ENCODE measurements at places on chromosomes 12 and 14.

DNA sequence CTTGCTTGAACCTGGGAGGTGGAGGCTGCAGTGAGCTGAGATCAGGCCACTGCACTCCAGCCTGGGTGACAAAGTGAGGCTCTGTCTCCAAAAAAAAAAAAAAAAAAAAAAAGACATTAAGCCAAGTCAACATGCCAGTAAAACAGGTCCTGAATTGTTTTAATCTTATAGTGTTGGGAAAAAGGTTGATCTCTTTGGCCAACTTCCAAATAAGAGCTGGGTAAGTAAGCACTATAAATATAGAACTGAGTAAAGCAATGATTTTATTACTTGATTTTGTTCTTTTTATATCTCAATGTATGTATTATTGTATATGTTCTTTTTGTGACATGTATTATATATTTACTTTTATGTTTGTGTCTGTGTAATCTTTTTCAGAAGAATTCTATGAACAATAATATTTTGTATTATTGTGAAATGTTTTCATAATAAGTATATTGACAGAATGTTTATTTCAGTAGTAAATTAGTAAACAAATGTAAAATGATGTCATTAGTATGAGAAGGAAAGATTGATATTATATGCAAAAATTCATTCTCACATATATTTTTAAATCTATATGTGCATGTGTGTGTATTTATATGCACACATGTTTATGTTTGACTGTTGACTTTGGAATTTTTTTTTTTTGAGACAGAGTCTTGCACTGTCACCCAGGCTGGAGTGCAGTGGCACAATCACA lies 9.6 kb upstream of the AKAP6 start:
- DNase-seq: no peak

- no peak for DNase-seq
Observed at GRCh38 chr12:97556302-97556779, 93.7 kb downstream of the RMST start.

DNA sequence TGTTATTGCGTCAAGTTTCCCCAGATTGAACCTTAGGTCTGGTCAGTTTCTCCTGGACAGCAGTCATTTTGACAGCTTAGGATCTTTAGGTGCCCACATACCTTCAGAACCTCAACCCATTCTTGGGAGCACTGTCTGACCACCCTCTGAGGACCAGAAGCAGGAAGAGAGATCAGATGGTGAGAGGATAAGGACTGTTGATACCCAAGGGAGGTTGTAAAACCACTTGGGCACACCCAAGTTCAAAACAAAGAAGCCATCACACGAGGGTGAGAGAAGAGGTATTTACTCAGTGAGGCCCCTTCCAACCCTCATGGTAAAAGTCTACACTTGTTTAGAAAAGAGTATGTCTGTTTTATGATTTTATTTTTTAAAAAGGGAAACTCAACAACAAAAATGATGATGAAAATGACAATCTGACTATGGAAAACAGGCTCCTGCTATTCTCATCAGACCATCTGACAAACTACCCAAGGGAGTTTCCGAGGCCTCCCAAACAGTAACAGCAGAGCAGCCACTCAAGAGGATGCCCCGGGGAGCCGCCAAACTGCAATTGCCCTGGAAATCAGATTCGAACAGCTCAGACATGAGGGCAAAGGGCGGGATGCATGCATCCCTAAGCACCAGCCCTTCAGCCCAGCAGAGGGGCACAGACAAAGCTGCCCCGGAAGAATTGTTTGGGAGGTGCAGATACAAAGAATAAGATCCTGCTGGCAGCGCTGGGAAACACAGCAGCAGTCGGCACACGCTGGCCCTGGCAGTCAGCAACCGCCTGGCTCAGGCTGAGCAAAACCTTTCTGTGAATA lies 162.6 kb upstream of the PLEKHG7 start:
- DNase-seq: peak; percentile 44

- DNase-seq: no peak
Observed at GRCh38 chr14:68248481-68249255, 429.1 kb downstream of the RAD51B start.

GRCh38 chr14:61644834-61645233 lies 50.5 kb upstream of the HIF1A start:
- DNase-seq: no peak

GRCh38 chr14:99749763-99750715 lies 43.2 kb upstream of the EML1 start:
- no peak for DNase-seq

Data from activated CD8-positive, alpha-beta memory T cell treated with anti-CD3 and anti-CD28 coated beads, Interleukin-2, amount 10 ng/mL, durations not matched to agents 7 days and 5 days (primary cell).